Lower lobe of right lung (tissue), 2 donors: ENCODE measurements at places on chromosomes 4 and X.
A peak's percentile ranks its signal among the peaks of the same experiment; 100 is the strongest.

DNA sequence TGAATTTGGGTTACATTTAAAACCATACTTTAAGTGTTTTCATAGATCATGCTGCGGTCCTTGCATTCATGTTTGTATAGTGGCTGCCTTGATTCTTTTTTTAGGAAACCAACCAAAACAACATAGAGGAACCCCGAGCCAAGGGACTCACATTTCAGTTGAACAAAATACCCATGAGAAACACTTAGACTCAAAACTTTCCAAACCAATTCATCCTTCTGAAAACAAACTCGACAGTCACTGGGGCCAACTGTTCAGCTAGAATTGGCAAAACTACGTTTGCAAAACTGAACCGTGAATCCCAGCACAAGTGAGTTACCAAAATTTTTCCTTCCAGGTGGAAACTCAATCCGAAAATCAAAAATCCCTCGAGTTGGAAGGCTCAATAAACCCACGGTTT, 1.4 kb downstream of the ADGRA3 start:
- H3K36me3 ChIP-seq, result no peaks in the 10 kb centered on the region
- H3K4me1 ChIP-seq, result no peaks in the 10 kb centered on the region
- peaks cover 5% of the 10 kb centered on the region for H3K27me3 ChIP-seq
- peak overlapping the region; percentile 65 for H3K27ac ChIP-seq
- DNase-seq, result no peak

- H3K4me1 ChIP-seq, result no peaks in the 10 kb centered on the region
- no peaks in the 10 kb centered on the region for H3K36me3 ChIP-seq
- no peak overlapping the region for H3K4me3 ChIP-seq
- DNase-seq, result no peak
- H3K27me3 ChIP-seq, result no peaks in the 10 kb centered on the region
Measured at GRCh38 chr4:52853351-52853750, 8.8 kb upstream of the RASL11B start.

DNA sequence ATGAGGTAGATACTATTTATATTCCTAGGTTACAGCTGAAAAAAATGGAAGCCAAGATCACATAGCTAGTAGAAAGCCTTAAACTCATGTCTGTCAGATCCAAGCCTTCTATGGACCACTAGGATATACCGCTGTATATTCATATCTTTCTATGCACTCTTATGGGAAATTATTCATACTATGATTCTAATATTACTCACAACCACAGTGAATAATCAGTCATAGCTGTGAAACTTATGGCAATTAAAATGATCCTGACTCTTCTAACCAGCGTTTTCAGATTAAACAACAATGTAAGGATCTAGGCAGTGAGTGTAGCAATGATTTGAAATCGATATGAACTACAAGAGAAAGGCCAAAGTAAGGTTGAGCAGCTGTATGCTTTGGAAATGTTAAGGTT, 111.0 kb downstream of the RASGEF1B start:
- H3K36me3 ChIP-seq, result no peaks in the 10 kb centered on the region
- H3K4me1 ChIP-seq, result no peaks in the 10 kb centered on the region
- no peak overlapping the region for H3K4me3 ChIP-seq
- H3K27ac ChIP-seq, result no peak overlapping the region

DNA sequence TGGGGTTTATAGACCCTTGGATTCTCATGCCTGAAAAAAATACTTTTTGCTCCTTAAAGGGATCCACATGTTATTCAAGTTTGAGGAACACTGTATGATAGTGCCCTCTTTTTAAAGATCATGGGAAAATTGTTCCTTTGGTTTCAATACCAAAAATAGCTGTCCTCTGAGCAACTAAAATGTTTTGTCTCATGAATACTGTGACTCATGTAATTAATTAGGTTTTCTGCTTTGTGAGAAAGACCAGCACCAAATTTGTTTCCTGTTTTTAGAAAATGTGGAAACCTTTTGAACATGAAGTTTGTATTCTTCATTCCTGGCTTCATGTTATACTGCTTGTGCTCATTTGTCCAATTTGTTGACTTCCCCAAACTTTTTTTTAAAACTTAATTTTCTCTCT, 127.6 kb upstream of the SH3RF1 start:
- no peak overlapping the region for H3K4me3 ChIP-seq
- H3K27ac ChIP-seq, result no peak overlapping the region
- no peaks in the 10 kb centered on the region for H3K36me3 ChIP-seq
- no peaks in the 10 kb centered on the region for H3K4me1 ChIP-seq

- DNase-seq, result no peak
- no peak overlapping the region for H3K27ac ChIP-seq
- H3K27me3 ChIP-seq, result no peaks in the 10 kb centered on the region
- no peaks in the 10 kb centered on the region for H3K36me3 ChIP-seq
- no peak overlapping the region for H3K4me3 ChIP-seq
- peaks cover 11% of the 10 kb centered on the region for H3K4me1 ChIP-seq
Measured at GRCh38 chr4:78638337-78639172, 87.0 kb downstream of the ANXA3 start.
